SHP77 (cell line): ENCODE measurements at places on chromosomes 4 and X.

DNA sequence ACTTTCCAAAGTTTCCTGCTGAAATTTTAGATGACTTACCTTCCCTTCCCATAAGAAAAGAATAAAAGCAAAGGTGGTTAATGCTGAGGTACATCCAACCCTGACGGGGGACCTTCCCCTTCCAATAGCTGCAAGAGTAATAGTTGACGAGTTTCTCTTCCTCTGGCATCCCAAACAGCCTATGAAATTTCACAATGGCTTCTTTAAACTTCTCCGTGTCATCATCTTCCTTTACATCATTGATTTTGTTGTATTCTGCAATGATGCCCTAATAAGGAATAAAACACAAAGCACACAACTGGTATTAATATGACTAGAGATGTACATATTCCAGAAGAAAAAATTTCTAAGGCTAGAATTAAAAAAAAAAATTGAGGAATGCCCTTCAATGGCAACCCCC, 76.6 kb downstream of the TBC1D9 start:
- DNase-seq = no peak

DNA sequence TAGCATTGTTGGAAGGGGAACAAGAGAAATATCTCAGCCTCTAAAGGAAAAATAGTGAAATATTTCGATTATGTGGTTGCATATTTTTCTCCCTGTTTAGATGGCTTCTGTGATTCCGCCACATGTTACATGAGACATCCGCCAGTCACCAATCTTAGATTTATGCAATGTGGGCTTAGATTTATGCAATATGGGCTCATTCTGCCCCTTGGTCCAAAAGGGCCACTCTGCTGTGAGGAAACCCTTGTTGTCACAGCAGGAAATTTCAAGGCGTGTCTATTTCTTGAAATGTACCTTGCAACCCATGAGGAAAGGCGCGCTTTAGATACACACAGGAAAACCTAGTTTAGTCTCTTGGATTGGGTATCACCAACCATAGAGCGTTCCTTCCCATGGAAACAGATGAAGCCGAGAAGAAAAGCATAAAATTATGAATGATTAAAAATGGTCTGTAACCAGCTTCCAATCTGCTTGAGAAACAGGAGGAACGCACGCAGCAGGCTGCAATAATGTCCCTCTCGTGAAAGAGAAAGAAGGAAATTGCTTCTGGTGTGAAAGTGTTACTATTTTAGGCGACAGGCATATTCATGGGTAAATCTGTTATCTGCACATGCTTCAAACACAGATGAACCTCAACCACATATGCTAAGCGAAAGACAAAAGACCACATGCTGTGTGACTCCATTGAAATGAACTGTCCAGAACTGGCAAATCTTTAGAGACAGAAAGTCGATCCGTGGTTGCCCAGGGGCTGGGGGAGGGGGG, 3.7 kb downstream of the RS1 start:
- no peak for DNase-seq

- no peak for DNase-seq
Observed at GRCh38 chr4:150247184-150247583, 168.9 kb downstream of the DCLK2 start.

DNA sequence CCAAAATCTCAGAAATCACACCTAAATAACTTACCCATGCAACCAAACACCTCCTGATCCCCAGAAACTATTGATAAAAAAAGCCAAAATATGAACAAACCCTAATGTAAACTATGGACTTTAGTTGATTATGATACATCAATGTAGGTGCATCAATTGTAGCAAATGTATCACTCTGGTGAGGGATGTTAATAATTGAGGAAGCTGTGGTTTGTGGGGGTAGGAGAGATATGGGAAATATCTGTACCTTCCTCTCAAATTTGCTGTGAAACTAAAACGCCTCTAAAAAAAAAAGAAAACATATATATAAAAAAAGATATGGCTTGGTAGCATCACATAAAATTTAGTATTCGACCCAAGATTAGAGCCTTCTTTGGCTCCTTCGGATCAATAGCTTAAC, 144.3 kb upstream of the CPEB2 start:
- no peak for DNase-seq

DNA sequence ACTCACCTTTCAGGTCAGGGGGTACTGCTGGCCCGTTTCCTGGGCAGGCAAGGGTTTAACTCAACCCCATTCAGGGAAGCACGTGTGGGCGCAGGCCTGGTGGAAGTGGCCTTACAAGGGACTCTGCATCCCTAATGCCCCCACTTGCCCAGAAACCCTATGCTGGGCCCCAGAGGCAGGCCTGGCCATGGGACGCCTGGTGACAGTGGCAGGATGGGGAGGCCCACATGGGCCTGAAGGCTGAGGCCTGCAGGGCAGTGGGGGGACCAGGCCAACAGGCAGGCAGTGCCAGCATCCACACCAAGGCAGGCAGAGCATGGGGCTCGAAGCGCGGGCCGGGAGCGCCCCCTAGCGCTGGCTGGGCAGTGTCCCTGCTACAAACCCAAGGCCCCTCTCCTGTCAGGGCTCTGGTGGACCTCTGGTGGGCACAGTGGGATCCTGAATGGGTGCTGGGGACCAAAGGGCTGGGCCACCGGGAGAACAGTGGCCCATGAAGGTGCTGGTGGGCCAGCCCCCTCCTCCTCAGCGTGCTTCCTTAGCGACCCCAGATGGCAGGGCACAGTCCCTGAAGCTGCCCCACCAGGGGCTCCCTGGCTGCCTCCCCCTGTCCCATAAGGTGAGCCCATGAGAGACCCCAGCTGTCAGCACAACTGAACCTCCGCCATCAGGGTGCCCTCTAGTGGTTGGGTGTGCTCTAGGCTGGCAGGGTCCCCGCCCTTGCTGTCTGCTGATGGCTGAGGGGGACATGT, 16.8 kb downstream of the FGFR3 start:
- DNase-seq = peak; percentile 20

- no peak for DNase-seq
Observed at GRCh38 chr4:13984991-13985800, 357.7 kb upstream of the BOD1L1 start.

GRCh38 chr4:8440492-8441311, at the start of the genes ACOX3 and TRMT44:
TSS of gene ACOX3 (minus strand) at chr4:8440723. CDS start at chr4:8416521, 24,202 bp downstream.
TSS of gene TRMT44 (plus strand) at chr4:8440777. CDS start at chr4:8440823, 46 bp downstream.
- DNase-seq = peak; percentile 57

DNA sequence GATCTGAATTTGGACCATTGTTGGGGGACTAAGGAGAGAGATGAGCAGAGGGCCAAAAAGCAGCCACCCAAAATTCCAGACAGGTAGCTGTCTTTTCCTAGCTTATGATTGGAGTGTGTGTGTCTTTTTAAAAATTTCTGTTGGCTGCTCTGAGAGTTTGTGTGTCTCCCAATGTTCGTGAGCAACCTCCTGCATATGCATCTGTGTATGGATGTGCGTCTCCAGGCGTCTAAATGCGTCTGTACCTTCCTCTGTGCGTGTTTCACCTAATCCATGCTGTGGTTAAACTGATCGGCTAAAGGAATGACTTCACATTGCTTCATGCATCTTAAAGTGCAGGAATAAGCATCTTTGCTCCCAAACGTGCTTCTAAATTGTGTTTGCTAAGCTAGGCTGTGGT, 65.5 kb upstream of the LAS1L start:
- no peak for DNase-seq

GRCh38 chr4:93748373-93749291, 79.9 kb upstream of the ATOH1 start:
- DNase-seq = no peak

DNA sequence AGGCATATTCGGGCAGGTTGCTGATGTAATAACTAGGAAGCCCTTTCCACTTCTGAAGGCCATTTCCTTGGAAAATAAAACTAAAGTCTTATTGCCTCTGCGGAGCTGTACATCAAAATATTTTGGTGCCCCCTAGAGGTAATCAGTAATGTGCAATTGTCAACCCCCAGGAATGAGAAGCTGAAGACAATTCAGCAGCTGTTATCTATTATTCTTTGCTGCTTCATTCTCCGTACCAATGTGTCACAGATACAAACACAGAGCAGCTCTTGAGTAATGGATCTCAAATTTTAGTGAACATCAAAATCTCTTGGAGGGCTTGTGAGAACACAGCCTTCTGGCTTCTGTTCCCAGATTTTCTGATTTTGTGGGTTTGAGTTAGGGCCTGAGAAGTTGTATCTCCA, 3.5 kb upstream of the SLIT2 start:
- no peak for DNase-seq

DNA sequence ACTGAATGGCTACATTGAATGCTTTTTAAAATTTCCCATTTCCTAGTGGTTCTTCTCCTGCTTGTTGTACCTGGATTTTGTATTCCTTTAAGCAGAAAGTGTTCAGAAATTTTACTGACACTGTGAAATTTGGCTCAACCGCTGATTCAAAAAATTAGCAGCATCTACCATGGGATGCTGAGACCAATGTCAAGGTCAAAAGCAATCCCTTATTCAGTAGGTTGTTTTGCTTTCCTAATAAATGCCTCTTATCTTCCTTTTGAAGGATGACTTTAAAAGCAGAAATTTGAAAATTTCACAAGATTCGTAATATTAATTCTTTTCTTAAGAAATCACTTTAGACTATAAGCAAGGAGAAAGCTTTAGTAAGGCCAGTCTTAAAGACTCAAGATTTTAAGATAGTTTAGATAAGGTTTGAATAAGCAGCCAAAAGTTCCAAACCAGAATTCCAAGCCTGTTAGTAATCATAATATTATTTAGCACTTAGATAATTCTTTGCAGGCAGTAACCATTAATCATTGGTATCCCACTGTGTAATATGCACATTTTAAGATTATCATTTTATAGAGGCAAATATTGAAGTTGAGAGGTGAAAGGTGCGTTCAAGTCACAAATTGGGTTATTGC, 508.8 kb downstream of the ANKRD50 start:
- no peak for DNase-seq

DNA sequence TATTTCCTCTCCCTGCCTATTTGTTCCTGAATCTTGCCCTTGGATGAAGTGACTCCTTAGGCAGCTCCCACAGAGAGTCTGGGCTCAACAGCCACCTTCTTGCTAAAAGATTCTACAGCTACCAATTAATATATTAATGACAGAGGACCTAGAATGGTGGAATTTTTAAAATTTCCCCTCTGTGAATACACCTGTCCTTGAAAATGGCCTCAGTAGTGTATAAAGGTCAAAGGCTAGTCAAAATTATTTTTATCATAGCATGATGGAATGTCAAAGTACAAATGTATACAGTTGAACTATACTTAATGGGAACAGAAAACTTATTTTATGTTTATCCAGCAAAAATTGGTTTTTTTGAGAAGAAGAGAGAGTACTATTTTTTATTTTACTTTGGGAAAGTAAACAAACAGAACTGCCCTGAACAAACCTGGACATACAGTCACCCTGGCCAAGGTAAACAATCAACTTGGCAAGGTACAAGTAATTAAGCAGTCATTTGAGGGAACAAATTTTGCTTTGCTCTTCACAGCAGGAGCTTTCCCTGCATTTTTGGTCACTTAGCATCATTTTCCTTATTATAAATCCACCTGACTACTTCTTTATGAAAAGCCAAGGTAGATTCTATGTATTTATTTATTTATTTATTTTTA, 250.8 kb downstream of the INPP4B start:
- DNase-seq = no peak

DNA sequence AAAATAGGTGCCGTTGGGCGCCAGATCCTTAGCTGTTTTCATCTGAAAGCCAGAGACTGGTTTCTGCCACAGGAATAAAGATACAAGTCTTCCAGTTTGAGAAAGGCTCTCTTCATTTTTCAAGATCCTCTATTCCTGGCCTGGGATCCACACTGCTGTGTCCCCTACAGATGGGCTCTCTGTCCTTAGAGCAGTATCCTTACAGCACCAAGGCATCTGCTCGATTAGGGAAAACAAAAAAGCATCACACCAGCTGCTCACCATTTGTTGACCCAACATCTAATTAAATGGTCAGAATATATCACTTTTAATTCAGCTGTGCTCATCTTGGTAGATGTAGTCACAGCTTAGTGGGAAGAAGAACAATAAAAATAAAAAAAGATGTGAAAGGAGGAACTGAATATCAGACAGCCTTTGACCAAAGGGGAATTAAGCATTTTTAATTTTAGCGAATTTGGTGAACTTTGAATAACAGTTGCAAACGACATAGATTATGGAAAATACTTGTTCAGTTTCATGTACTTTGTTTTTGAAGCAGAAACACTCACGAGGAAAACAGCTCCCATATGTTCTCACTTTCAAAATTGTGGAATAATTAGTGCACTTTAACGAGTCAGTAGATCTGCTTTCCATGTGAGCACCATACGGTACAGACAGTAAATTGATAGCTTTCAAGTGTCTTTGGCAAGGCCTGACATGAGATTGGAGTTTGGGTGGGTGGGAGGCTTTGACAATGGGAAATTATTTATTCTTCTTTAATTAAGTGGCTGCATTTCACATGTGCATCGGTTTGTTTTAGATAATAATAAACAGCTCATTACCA, 148.4 kb upstream of the CLNK start:
- DNase-seq = peak; percentile 25

DNA sequence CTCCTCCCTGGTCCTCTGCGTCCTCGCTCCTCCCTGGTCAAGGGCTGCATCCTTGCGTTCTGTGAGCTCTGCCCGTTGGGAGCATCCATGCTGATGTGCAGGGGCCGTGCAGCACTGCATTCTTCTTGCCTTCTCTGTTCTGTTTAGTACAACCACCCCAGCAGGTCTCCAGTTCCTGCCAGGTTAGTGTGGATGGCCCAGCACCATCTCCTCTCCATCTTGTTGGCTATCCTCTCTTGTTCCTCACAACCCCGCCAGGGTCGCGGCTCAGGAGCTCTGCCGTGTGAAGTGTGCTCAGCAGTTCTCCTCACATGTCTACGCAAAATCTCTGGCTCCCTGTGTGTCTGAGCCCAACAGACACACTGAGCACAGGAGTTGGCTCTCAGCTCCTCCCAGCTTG, 10.4 kb upstream of the MAEA start:
- no peak for DNase-seq

- no peak for DNase-seq
Observed at GRCh38 chrX:97399400-97399799, 515.7 kb downstream of the RPA4 start.

GRCh38 chrX:24902806-24903205, 113.0 kb downstream of the ARX start:
- DNase-seq = no peak

- no peak for DNase-seq
Observed at GRCh38 chrX:87515836-87516235, 1.8 kb upstream of the KLHL4 start.
